ENCODE measurements at places on chromosomes 3 and 15. TPM values are rescaled to one million over a fixed set of nuclear protein-coding genes. Genes with fewer than 3 reads are reported as not detected.

The MCTP2 gene
- 1.8 TPM for total RNA-seq

The SCAPER gene
- 2.4 TPM for total RNA-seq

The ANKUB1 gene
- not detected for total RNA-seq

The CLDN18 gene
- not detected for total RNA-seq

The NMD3 gene
- total RNA-seq: 34.8 TPM

The VWA5B2 gene
- not detected for total RNA-seq

The RETNLB gene
- total RNA-seq: not detected

The MESP1 gene
- 0.45 TPM for total RNA-seq

The IGF2BP2 gene
- total RNA-seq: 67.6 TPM

The GOLGA6L9 gene
- total RNA-seq: 1.2 TPM

The IL17RB gene
- total RNA-seq: not detected

The DLG1 gene
- 28.4 TPM for total RNA-seq

The C3orf22 gene
- total RNA-seq: not detected

The THBS1 gene
- 99.2 TPM for total RNA-seq

The CD96 gene
- not detected for total RNA-seq

The NR1I2 gene
- total RNA-seq: under 0.01 TPM

The TIPARP gene
- 14.5 TPM for total RNA-seq

The ZBTB47 gene
- 12.8 TPM for total RNA-seq

The TFRC gene
- total RNA-seq: 63.2 TPM

The LYSMD4 gene
- total RNA-seq: 3.4 TPM

The KCNAB1 gene
- total RNA-seq: not detected

The TWF2 gene
- 195 TPM for total RNA-seq

The ISLR gene
- total RNA-seq: 16.1 TPM

The ATP10A gene
- total RNA-seq: 1.8 TPM

The MAGEL2 gene
- 0.84 TPM for total RNA-seq

The QRICH1 gene
- 53.5 TPM for total RNA-seq

The TRPM1 gene
- not detected for total RNA-seq

The TPRG1 gene
- total RNA-seq: not detected

The FBXL2 gene
- total RNA-seq: 12.3 TPM

The ITIH1 gene
- total RNA-seq: not detected

The PLIN1 gene
- total RNA-seq: 0.15 TPM

The SEC11A gene
- total RNA-seq: 200 TPM

The GABRR3 gene
- total RNA-seq: not detected

The HHLA2 gene
- not detected for total RNA-seq

The FEZF2 gene
- total RNA-seq: not detected

The GP9 gene
- not detected for total RNA-seq

The SNX22 gene
- total RNA-seq: under 0.01 TPM

The STAB1 gene
- total RNA-seq: 0.50 TPM

The XPC gene
- total RNA-seq: 20.5 TPM

The MED12L gene
- 0.17 TPM for total RNA-seq

The OR5K2 gene
- not detected for total RNA-seq

The SH2D7 gene
- not detected for total RNA-seq

The ERC2 gene
- 0.30 TPM for total RNA-seq

The IGDCC3 gene
- under 0.01 TPM for total RNA-seq

The LMOD3 gene
- not detected for total RNA-seq

The UROC1 gene
- not detected for total RNA-seq

The ZNF385D gene
- total RNA-seq: 1.3 TPM

The FANCD2OS gene
- not detected for total RNA-seq

The P2RY14 gene
- not detected for total RNA-seq

The CNTN4 gene
- total RNA-seq: not detected

The KLHL40 gene
- not detected for total RNA-seq
